Tibial nerve (tissue), 4 donors: ENCODE measurements at places on chromosomes 2 and 18. TPM values are rescaled to one million over a fixed set of nuclear protein-coding genes. Genes with fewer than 3 reads are reported as not detected.
A peak's percentile ranks its signal among the peaks of the same experiment; 100 is the strongest.

DNA sequence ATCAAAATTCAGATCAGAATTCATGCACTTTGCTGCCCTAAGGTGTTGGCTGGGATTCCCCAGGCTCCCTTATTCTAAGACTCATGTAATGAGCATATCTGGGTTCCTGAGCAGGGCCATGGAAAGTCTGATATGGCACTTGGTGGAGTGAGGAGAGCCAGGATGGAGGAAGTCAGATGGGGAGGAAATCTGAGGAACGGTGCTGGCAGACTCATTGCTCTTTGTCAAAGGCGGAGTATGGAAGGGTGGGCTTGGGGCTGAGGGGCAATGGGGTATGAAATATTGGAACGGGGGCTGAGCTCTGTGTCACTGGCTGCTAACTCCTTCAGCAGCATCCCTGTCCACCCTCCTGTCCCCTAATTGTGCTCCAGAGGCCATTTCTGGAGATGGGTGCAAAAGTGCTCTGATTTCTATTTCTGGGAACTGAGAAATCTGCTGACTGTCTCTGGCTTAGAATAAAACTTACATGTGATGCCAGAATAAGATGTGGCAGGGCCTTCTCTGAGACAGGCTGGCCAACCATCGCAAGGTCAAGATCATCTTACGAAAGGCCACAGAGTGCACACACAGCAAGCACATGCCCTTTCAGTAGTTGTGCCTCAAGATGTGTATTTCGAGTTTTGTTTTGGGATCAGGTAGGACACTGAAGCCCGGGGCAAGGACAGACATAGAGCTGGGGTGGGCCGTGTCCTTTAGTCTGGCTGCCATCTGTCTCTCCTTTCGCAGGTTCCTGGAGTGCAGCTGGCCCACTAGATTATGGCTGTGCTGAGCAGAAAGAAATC is 480.0 kb upstream of the HS6ST1 start:
- no peak for DNase-seq

GRCh38 chr2:54720563-54720962 is 2.9 kb upstream of the EML6 start:
- no peak for DNase-seq

DNA sequence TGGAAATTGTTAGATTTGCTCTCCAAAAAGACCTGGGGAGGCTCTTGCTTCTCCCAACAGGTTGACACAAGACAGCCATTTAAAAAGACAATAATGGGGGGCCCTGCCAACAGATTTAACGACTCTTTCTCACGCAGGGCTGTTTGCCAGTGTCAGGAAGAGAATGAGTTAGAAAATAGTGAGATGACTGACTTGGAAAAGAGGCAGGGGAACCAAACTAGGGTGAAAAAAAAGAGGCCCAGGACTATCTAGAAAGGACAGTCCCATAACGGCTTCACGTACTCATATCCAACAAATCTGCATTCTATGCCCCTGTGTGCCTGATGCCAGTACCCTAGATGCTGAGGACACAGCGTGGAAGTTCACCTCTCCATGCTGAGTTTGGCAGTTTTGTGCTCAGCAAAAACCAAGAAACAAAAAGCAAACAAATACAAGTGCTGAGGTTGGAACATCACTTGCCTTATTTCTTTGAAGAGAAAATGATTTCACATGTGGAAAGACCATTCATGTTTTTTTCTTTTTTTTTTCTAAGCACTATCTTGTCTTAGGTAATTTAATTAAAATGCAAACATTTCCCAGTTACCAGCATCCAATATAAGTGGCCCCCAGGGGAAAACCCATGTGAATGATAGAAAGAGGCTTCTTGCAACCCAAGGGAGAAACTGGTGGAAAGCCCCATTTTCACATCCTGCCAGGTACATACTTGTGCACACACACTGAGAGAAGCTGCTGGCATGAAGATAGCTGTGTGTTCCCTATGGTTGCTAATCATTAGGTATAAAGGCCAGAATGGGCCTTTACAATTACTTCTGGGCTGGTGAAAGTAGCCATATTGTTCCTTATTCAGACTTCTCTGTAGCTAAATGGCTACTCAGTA is 10.6 kb upstream of the WIPF1 start:
- DNase-seq, result no peak

DNA sequence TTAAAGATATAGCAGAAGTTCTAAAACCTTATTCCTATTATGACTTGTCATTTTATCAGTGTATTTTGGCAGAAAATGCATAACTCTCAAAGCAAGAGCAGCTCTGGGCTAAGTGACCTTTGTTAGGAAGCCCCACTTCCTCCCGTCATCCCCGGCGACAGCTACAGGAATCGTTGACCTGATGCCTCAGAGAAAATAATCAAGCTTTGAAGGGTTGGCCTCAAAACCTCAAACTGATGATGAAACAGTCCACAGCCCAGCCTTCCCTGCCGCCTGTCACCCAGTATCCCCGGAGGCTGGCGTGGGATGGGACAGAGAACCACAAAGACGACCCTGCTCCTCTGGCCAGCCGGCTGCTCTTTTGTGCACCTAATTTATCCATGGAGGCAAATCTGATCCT is 65.3 kb downstream of the KCNF1 start:
- DNase-seq, result no peak

GRCh38 chr2:30208453-30208852 is 22.9 kb upstream of the LBH start:
- no peak for DNase-seq

DNA sequence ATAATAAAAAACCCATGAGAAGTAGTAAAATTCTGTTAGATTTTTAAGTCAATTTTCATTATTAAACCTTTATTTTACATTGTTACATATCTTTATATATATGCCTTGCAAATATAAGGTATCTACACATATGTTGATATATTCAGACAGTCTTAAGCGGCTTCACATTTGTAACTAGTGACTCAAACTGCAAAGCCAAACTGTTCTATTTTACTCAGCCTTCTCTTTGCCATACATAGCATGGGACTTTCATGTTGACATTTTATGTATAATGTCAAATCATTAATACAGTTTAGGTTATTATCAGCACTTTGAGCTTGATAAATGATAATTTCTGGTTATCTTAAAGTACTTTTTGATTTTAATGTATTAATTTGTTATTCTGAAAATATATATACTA is 125.0 kb upstream of the WDSUB1 start:
- DNase-seq, result no peak

DNA sequence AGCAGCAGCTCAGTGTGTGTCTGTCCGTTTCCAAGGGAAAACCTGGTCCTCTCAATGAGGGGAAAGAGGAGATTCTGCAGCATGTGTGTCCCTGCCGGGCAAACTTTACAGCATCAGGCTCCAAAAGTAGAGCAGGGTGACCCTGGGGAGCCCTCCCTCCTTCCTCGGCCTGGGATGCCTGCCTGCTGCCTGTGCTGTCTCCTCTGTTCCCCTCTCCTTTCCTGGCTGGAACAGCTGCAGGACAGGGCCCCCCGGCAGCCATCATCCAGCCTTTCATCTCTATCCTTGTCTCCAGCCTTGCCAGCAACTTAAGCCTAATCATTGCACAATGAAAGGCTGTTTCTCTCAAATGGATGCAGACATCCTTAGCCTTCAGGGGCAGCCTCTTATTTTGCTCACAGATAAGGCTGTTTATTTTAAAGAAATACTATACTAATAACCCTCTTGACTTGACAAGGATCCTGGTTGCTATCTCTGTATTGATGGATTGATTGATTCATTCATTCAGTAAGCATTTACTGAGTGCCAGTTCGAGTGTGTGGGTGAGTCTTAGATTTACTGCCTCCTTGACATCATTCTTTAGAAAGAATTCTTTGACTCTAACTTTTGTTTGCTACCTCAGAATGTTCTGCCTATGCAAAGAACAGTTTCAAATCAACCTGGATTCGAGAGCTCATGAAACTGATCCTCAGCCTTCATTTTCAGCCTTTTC is 40.6 kb upstream of the EDAR start:
- DNase-seq, result no peak

DNA sequence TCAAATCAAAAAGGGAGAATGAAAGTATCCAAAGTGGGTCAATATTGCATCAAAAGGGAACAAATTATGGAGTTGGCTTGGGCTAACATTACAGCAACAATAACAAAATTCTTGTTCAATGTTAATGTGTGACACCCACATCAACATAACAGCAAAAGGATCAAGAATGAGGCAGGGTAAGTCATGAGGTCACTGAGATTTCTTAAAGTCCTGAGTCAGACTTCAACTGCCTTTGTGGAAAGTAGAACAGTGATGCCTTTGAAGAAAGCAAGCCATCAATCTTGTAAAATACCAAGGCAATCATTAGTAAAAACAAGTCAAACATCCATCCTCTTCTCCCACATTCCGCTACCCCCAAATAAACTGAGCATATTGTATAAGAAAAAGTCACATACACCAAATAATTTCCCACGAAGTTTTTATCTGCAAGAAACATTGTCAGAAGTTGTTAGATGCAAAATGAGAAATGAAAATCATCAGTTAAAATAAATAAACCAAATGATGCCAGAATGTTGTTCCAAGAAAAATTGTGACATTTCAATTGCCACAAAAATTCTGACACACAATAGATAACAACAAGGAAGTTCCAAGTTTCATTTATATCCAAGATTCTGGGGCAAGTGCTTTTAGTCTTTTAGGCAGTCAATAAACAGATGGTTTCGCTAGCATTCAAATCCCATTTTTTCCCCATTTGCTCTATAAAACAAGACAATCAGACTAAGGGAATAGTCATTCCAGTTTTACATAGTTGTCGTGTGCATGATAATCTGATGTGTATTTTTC is 216.1 kb upstream of the SETBP1 start:
- no peak for DNase-seq

GRCh38 chr18:33583901-33584300 is 5.9 kb downstream of the ASXL3 start:
- no peak for DNase-seq

DNA sequence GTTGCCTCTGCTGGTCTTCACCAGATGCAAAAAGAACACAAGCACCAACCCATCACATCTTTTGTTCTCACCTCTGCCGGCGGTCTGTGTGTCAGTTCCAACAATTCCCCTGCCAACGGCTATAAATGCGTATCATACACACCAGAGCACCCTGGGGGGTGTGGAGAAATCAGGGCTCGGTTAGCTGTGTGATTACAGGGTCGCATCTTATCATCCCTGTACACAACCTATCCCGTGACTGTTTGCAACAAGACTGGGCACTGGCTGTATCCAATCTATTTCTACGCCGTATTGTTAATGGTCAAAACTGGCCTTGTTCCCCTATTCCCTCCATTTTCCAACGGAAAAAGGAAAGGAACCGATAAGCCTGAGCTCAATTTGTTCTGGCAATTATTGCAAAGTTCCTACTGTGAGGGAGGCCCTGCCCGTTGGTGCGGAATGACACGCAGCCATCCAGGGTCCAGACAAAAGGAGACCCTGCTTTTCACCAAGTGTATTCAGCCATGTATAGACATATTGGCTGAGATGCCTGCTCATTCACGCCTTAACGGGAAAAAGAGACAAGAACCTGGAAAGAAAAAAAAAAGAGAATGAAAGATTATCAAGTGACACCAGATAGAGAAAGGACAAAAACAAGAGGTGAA is 136.9 kb downstream of the CDH20 start:
- DNase-seq, result no peak

- no peak for DNase-seq
These were observed 54.7 kb downstream of the INO80D start for GRCh38 chr2:206031162-206031784.

DNA sequence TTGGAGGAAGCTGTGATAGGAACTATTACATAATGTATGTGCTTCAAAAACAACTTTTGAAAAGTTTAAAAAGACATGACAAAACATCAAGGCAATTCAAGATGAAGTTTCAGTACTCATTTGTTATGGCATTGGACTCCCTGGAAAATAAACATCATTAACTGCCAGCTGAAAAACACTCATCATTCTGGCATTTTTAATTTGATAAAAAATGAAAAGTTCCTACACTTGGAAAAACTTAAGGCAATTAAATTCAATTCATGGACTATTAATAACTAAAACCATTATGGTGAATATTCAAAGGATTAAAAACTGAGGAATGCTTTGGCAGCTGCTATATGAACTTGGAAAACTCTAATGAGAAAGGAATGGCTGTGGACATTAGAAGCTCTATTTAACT is 8.5 kb downstream of the TYW5 start:
- DNase-seq, result no peak

GRCh38 chr2:42569116-42569711 is 782 bp downstream of the MTA3 start:
- peak; percentile 16 for DNase-seq

DNA sequence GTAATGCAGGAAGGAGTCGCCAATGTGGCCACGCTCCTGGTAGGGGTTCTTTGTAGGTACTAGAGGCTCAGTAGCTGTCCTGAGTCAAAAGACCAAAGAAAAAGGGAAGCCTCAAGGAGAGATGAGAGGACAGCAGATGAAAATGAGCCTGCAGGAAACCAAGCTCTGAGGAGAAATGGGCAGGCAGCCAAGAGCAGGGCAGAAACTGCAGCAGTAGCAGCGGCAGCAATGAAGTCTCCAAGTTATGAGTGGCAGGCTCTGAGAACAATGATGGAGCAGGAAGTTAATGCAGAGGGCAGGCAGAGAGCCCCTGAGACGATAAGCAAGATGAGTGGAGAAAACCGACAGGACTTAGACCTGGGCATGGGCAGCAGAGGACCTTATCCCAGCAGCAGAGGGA is 48.2 kb upstream of the TMEM200C start:
- DNase-seq, result no peak

DNA sequence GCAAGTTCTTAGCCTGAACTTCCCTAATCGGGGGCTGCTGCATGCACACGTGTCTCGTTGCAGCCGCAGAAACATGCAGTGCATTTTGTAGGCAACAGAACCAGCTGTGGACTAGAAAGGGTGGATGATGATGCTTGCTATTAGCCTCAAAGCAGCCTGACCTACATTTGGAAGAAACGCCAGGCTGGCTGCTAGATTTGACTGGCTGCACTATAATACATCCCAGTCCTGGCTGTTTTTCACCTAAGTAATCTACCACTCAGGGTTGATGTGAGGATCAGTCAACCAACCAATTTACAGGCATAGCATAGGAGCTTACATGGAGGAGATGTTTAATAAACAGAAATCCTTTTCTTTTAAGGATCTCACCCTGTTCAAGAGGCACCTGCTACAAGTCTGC is 56.4 kb upstream of the SPP2 start:
- no peak for DNase-seq

Gene BOLL
- not detected for total RNA-seq

Gene CPLX4
- not detected for total RNA-seq

Gene MAL
- 60.0 TPM for total RNA-seq

Gene GPN1
- total RNA-seq, result 22.2 TPM

Gene EML6
- 0.98 TPM for total RNA-seq

Gene ABCB11
- 0.30 TPM for total RNA-seq

Gene CCDC68
- 3.9 TPM for total RNA-seq

Gene NAPG
- 19.0 TPM for total RNA-seq

Gene SERPINB13
- total RNA-seq, result not detected

Gene SNTG2
- 44.6 TPM for total RNA-seq
